ENCODE measurements at places on chromosomes 1 and 21.

- no peak for DNase-seq
These were observed 48.6 kb downstream of the CEP350 start for GRCh38 chr1:180003026-180003695.

- no peak for DNase-seq
These were observed 10.8 kb upstream of the ETS2 start for GRCh38 chr21:38794978-38795377.

- DNase-seq, result no peak
These were observed 11.0 kb downstream of the ZBTB7B start for GRCh38 chr1:155013632-155014031.

DNA sequence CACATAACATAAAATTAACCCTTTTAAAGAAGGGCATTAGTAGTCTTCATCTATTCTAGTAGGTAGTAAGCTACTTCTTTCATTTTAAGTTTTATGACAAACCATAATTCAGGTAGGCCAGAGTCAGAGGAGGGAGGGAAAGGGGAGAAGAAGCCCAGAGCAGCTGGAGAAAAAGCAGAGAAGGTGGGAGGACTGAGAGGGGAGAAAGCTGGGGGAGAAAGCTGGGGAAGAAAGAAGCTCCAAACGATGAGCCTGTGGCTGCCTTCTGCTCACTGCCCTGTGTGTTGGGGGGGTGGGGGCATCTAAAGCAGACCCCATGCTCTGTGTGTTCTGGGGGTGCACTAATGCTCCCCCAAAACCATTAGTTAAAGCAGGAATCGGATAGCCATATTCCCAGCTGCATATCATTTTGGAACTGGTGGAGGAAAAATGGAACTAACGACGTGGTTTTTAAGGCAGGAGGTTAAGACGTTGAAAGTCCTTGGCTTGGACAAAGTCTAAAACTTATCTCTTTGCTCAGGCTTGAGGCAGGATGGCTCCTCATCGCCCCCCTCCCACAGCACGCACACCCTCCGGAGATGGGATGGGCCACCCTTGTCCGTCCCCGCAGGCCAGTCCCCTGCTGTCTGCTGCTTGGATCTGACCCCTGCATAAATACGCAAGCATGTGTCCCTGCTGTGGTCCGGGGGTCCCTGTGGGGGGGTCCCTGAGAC, 184.2 kb downstream of the DYRK1A start:
- DNase-seq, result no peak

GRCh38 chr1:154157520-154158306, 2.8 kb upstream of the NUP210L start:
- DNase-seq, result peak; percentile 56

GRCh38 chr1:116501125-116501869, 69.5 kb downstream of the CD58 start:
- no peak for DNase-seq

All from T-cell (primary cell).